ENCODE measurements at places on chromosomes 3 and 15.

DNA sequence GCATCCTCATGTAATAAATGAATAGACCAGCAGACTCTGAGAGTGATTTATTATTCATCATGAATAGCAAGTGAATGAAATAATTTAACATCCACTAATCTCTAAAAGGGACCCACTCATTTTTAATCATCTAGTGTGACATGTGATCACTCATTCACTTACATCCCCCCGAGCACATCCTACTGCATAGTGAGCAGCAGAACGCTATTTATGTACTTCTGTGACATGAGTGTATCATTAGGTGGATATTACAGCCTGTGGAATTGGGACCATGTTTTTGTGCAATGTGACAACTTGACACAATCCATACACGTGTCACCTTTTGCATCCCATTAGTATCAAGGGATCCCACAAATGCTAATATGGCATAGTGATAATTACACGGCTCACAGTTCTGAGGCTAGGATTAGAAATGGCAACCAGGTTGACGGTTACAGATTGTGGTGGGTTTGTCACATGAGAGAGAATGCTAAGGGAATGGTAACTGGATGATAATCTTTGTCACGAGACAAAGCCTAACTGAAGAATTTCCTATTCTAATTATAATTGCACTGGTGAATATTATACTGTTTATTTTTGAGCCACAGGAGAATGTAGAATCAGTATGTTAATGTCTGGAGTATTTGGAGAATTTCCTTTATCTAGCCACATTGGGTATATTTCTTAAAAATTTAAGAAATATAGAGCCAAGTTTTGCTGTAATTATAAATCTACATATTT is 595.2 kb upstream of the TBL1XR1 start:
- no peak for DNase-seq

DNA sequence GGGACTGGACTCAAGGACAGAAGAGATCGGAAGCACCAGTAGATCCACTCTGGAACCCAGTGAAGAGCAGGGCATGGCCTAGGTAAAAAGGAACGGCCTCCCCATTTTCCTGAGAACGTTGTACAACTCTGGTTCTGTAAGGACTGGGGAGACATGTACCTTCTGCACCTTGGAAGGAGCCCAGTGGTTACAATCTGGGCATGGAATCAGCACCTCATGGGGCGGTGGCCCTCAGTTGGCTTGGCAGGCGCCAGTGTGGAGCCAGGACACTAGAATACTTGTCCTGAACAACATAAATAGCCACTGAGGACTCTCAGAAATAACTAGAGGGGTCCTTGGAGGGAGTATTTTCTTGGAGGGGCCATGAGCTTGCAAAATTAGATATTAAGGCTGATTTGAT is 25.6 kb downstream of the EAF1 start:
- no peak for DNase-seq

DNA sequence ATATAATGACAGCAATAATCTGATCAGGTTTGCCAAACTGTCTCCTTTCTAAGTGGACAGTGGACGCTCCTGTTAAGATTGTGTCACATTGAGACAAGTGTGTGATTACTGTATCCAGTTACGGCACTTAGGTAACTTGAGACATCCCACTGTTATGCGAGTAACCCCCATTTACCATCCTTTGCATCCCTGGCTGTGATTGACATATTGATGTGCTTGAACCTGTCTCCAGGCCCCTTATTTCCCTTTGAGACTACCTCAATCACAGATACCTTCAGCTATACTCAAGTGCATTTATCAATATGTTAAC is 785.2 kb downstream of the NR2F2 start:
- DNase-seq = no peak

GRCh38 chr3:181722156-181722555 is 10.4 kb downstream of the SOX2 start:
- DNase-seq = no peak

GRCh38 chr15:74598126-74598842 is 17.4 kb upstream of the CLK3 start:
- peak; percentile 76 for DNase-seq

DNA sequence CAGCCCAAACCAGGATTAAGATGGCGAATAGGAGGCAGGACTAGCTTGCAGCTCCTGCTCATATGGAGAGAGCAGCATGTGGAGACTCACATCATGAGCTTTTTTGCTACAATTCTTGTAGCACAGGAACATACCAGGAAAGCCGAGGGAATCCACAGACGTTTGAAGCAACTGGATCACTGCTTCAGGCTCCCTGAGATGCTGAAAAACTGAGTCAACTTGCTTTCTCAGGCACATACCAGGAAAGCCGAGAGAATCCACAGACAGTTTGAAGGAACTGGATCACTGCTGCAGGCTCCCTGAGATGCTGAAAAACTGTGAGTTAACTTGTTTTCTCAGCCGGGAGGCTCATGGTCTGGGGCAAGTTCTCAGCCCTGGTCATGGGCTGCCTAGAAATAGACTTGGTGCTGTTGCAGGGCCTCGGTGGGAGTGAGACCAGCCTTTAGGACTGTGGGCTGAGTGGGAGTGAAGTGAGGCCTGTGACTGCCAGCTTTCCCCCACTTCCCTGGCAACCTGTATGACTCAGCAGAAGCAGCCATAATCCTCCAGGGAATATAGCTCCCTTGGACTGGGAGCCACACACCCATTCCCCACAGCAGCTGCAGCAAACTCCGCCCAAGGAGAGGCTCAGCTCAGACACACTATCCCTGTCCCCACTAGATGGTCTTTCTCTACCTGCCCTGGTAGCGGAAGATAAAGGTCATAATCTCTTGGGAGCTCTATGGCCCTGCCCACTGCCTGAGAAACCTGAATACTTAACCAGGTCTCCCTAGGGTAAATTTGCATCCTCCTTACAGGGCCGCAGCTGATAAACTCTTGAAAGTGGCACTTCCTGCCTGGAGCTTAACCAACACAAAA is 51.9 kb upstream of the PFN2 start:
- DNase-seq = no peak

DNA sequence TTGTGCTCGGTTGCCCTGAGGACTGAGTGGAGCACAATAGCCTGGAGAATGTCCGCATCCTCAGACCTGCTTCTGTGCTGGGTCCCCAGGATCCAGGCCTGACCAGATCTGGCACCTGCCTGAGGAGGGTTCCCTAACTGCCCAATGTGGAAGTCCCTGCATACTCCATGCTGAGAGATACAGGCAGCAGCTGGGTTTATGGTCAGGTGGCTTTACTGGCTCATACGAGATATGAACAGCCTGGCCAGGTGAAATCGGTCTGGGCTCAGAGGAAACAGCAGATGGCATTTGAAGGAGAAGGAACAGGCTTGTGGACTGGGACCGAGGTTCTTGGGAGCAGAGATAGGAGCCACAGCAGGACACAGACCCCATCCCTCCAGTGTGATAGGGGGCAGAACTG is 18.2 kb upstream of the KIF23 start:
- no peak for DNase-seq

Measured in stimulated activated effector memory CD8-positive, alpha-beta T cell treated with anti-CD3 and anti-CD28 coated beads, Interleukin-12 subunit alpha, Interleukin-12 subunit beta, amount 100 ng/mL, for 72 hours (primary cell).